Lower lobe of right lung (tissue), 2 donors: ENCODE measurements at places on chromosomes 6 and 20. TPM values are rescaled to one million over a fixed set of nuclear protein-coding genes. Genes with fewer than 3 reads are reported as not detected.
A peak's percentile ranks its signal among the peaks of the same experiment; 100 is the strongest.

SLC22A2 gene
- total RNA-seq: not detected

DNA sequence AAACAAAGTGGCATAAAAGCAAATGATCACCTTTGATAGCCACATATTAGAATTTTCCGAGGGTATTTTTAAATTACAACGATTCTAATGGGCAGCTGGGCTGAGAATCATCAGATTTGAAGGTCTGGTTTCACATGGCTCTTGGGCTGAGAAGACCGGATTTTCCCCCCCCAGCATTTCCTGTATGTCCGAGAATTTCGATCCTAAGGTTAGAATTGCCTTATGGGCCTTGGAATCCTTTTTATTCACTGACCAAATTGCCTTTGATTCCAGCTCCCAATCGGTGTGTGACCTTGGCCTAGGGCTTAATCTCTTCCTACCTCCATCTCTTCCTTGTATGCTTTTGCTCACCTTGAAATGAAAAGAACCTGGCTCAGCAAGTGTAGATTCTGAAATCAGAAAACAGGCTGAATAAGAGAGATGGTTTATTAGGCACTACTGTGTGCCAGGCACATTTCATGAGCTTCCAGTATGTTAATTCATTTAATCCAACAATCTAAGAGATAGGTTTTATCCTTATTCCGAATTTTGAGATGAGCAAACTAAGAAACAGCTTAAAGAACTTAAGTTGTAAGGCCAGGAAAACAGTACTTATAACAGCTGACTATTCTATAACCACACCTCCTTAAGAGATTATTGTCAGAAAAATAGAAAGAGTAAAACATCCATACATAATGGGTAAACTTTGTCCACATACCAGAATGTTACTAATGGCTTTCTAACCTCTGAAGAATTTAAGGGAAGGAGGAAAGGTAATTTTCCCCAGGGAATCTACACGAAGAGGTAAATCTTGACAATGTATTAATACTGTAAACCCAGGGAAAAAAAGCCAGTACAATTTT, 39.4 kb downstream of the HFE start:
- H3K4me3 ChIP-seq: peak overlapping the region; percentile 80
- peak overlapping the region; percentile 99 for H3K27ac ChIP-seq
- DNase-seq: no peak
- peaks cover 25% of the 10 kb centered on the region for H3K4me1 ChIP-seq

MRAP2 gene
- 0.74 TPM for total RNA-seq

GRCh38 chr20:17452441-17452840, 78.7 kb downstream of the BFSP1 start:
- H3K27me3 ChIP-seq: peaks cover 16% of the 10 kb centered on the region
- H3K36me3 ChIP-seq: no peaks in the 10 kb centered on the region
- no peak overlapping the region for H3K27ac ChIP-seq
- H3K4me3 ChIP-seq: no peak overlapping the region

DNA sequence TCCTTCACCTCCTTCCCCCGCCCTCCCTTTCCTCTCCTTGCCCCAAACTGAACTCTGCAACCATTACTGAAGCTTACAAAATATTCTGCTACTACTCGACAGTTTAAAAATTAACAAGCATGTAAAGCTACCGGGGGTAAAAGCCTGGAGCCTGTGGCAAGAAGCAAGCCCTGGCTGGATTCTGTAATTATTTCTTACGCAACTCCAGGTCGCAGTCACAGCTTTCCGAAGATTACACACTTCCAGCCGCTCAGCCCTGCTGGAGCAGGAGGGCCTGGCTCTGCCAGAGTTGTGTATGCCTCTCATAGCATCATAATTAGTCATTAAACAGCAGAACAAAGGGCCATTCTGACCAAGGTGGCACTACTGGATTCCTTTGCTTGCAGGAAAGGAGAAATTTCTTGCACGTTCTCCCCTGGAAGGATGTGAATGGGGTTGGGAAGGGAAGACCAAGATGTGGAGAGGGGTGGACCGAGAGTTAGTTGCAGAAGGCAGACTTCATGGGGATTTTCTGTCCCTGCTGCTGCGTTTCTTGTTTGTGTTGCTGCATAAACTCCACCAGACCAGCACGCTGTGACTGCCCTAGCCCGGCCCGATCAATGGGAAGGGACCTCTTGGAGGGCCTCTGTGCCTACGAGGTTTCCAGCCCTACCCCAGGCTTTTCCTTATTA, 23.6 kb downstream of the FOXQ1 start:
- H3K27ac ChIP-seq: peak overlapping the region; percentile 61
- no peaks in the 10 kb centered on the region for H3K36me3 ChIP-seq
- H3K27me3 ChIP-seq: peaks cover 3% of the 10 kb centered on the region
- H3K4me1 ChIP-seq: peaks cover 24% of the 10 kb centered on the region
- H3K4me3 ChIP-seq: no peak overlapping the region
- DNase-seq: peak; percentile 77

DNA sequence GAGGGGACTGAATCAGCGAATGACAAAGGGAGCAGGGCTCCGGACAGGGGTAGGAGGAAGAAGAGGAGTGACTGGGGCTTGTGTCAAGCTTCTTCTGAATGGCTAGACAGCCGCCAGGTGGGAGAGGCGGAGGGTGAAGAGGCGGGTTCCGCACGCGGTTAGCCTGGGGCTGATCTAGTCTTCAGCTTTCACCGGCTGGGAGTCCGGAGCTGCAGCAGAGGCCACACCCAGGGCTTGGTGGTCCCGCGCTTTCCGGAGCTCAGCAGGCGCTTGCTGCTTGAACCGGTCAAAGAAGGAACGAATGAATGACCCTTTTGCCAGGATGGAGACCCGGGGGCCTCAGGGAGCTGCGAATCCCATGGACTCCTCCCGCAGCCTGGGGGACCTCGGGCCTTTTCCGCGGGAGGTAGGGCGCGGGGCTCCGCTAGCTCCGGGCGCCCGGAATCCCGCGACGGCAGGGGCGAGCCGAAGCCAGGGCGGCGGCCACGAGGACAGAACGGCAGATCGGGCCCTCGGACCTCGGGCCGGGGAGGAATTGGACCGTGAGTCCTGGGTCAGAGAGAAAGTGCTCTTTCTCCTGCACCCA, at the start of gene C6orf141:
TSS of gene C6orf141 (plus strand) at position 177 of the 586 bp plus-strand sequence. CDS start at position 302, 125 bp downstream.
- peak within 1 kb of the TSS; percentile 54 for H3K4me3 ChIP-seq
- no peaks in the 10 kb centered on the region for H3K36me3 ChIP-seq

DNA sequence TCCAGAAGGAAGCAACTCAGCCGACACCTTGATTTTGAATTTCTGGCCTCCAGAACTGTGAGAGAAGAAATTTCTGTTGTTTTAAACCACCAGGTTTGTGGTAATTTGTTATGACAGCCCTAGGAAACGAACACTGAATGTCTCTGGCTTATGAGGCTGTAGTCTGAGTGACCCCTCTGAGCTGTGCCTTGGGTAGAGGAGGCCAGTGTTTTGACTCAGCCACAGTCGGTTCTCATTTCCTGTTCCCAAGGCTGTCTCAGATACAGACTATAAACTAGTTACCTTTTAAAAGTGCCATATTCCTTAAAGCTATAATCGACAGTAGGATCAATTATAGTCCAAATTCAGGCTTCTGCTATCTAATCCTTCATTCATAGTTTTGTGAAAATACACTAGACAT, 391.2 kb upstream of the MAP3K7 start:
- no peaks in the 10 kb centered on the region for H3K27me3 ChIP-seq
- H3K36me3 ChIP-seq: no peaks in the 10 kb centered on the region
- no peak overlapping the region for H3K27ac ChIP-seq
- no peaks in the 10 kb centered on the region for H3K4me1 ChIP-seq

- H3K36me3 ChIP-seq: no peaks in the 10 kb centered on the region
- no peaks in the 10 kb centered on the region for H3K4me1 ChIP-seq
- no peak for DNase-seq
- H3K4me3 ChIP-seq: no peak overlapping the region
Observed at GRCh38 chr6:10809098-10809497, 29.2 kb downstream of the MAK start.

VSTM2L gene
- 14.1 TPM for total RNA-seq

DNA sequence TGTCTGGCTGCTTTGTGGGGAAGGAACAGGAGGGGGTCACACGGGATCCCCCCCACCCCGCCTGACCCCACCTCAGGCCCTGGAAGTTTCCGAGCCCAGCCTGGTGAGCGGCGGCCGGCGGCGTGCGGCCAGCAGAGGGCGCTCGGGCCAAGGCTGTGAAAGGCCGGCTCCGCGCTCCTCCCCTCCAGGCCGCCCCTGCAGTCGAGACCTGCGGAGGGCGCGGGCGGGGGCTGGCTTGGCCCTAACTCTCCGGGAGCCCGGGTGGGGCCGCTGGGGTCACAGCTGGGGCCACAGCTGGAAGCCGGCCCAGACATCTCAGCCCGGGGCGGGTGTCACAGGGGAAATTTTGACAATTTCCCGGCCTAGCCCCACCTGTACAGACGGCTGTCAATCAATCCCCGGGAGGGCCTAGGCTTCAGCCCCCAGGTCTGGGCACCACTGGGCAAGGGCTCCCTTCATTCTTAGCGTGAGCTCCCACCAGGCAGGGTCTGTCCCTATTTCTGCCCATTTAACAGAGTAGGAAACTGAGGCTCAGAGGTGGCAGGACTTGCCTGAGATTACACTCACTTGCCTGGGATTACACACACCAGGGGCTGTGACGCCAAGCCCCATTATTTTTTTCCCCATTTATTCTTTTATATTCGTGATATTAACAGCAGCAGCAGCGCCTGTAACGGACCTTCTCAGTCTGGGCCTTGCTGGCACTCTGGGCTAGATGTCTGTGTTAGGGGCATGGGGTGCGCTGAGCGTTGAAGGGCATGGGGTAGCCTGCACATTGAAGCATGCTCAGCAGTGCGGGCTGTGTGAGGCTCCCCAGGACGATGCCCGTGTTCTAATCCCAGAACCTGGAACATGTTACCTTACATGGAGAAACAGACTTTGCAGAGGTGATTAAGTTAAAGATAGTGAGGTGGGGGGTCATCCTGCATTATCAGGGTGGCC, 23.0 kb downstream of the ZBP1 start:
- peaks cover 8% of the 10 kb centered on the region for H3K4me1 ChIP-seq
- no peaks in the 10 kb centered on the region for H3K27me3 ChIP-seq
- no peaks in the 10 kb centered on the region for H3K36me3 ChIP-seq
- H3K4me3 ChIP-seq: peak overlapping the region; percentile 14
- no peak overlapping the region for H3K27ac ChIP-seq

DNA sequence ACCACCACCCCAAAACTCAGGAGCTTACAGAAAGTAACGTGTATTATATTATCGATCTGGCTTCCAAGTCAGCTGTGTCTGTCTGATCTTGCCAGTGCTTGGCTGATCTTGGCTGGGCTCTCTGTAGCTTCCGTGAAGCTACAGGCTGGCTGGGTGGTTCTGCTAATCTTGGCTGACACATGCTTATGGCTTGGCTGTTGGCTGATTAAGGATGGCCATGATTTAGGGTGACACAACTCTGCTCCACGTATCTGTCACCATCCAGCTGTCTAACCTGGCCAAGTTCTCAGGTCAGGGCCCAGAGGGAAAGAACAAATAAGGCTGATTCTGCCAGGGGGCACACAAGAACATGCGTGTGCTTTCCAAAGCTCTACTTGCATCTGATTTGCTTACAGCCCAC, 64.7 kb upstream of the PRL start:
- H3K4me1 ChIP-seq: peaks cover 5% of the 10 kb centered on the region
- no peak overlapping the region for H3K27ac ChIP-seq
- no peaks in the 10 kb centered on the region for H3K36me3 ChIP-seq
- H3K4me3 ChIP-seq: no peak overlapping the region

KCNB1 gene
- 0.53 TPM for total RNA-seq

- H3K27ac ChIP-seq: no peak overlapping the region
- no peak for DNase-seq
- peak overlapping the region; percentile 38 for H3K4me3 ChIP-seq
- no peaks in the 10 kb centered on the region for H3K36me3 ChIP-seq
Observed at GRCh38 chr6:41371461-41371991, 36.1 kb downstream of the NCR2 start.

DNA sequence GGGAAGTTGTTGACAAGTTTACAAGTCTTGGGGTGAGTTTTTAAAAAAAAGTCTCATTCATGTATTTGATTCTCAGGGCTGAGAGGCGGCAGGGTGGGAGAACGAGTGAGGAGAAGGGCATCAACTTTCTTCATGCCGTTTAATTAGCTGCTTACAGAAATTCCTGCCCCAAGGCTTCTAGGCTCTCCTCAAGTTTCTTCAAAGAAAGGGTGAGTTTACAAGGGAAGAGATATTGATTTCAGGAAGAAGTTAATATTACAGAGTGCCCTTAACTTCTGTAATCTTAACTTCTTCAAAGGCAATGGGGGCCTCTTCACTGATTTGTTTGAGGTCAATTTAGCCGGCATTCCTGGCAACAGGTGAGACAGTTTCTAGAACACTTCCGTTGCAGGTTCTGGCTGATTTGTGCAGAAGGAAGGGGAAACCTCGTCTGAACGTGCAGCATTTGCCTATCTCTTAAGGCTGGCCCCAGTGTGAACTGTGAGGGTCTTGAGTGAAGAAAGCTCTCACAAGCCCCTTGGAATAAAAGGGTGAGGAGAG, 3.4 kb upstream of the COL12A1 start:
- H3K4me1 ChIP-seq: peaks cover 54% of the 10 kb centered on the region
- H3K27me3 ChIP-seq: peaks cover 44% of the 10 kb centered on the region

DNA sequence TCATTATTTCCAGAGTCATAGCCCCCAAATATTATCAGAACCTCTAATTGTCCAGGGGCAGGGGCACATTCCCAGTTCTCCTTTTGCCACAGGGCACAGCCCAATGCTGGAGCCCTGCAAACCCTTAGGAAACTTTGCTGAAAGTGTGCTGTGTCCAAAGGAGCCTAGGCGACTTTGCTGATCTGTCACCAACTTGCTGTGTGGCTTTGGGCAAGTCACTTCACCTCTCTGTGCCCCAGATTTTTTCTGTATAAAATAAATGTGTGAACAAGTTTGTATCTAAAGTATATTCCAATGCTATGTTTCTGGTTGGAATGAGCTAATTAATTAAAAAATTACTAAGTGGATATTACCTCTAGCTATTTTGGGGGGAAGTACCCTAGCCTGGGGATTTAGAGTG, 25.4 kb upstream of the BCAS1 start:
- H3K36me3 ChIP-seq: no peaks in the 10 kb centered on the region
- no peak for DNase-seq
- no peak overlapping the region for H3K4me3 ChIP-seq

DNA sequence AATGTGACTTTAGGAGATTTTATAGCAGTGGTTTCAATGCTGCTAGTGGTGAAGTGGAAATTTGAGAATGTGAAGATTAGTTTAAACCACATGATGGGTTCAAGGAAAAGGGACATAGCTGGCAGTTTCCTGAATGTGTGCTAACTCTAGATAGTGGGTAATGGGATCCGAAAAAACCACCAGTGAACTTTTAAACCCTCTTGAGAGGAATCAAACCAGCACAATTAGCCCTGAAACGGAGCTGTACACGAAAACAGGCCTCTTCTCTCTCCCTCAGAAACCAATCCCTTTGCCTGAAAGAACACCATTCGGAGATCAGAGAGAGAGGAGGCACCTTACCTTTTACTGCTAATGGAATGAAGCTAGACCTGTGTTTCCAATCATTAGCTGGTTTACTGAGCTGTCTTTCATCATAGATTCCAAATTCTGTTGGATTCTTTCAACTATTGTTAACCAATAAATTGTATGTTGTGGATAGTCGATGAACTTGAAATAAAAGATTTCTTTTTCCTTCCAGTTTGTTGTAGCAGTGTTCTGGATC, 103.9 kb downstream of the AIG1 start:
- H3K27me3 ChIP-seq: no peaks in the 10 kb centered on the region
- H3K4me3 ChIP-seq: no peak overlapping the region
- no peaks in the 10 kb centered on the region for H3K4me1 ChIP-seq
- no peak for DNase-seq

NMBR gene
- total RNA-seq: not detected
